ENCODE measurements at places on chromosomes 6 and 20. TPM values are rescaled to one million over a fixed set of nuclear protein-coding genes. Genes with fewer than 3 reads are reported as not detected.

Gene CCN2
- 5.5 TPM for total RNA-seq

Gene SPEF1
- not detected for total RNA-seq

Gene PNPLA1
- total RNA-seq, result not detected

Gene EXOC2
- 38.6 TPM for total RNA-seq

Gene ZBTB46
- total RNA-seq, result 1.1 TPM

Gene NUP153
- 39.6 TPM for total RNA-seq

Gene OR2B6
- not detected for total RNA-seq

Gene HAO1
- total RNA-seq, result not detected

Gene HDGFL1
- total RNA-seq, result not detected

Gene GPR6
- total RNA-seq, result not detected

Gene PI16
- total RNA-seq, result not detected

Gene PPP1R3D
- total RNA-seq, result 11.3 TPM

Gene THEMIS
- not detected for total RNA-seq

Gene AGER
- not detected for total RNA-seq

Gene GLP1R
- not detected for total RNA-seq

Gene RPP40
- total RNA-seq, result 8.6 TPM

Gene NKAPL
- total RNA-seq, result 1.4 TPM

Gene MCCD1
- not detected for total RNA-seq

Gene FAXC
- 20.6 TPM for total RNA-seq

Gene BPIFB2
- total RNA-seq, result not detected

Gene HLA-DOA
- 2.9 TPM for total RNA-seq

Gene CDH22
- total RNA-seq, result not detected

Gene MUC22
- total RNA-seq, result not detected

Gene CST1
- not detected for total RNA-seq

Gene YWHAB
- total RNA-seq, result 192 TPM

Gene CCHCR1
- total RNA-seq, result 16.7 TPM

Gene DIDO1
- 44.3 TPM for total RNA-seq

Gene SYNJ2
- total RNA-seq, result 4.4 TPM

Gene MUC21
- total RNA-seq, result not detected

Gene VWA7
- not detected for total RNA-seq

Gene SIGLEC1
- total RNA-seq, result not detected

Gene MOXD1
- total RNA-seq, result 39.3 TPM

Gene NCOA3
- total RNA-seq, result 38.7 TPM

Gene C4A
- total RNA-seq, result 0.33 TPM

Gene CST3
- total RNA-seq, result 163 TPM

Gene CLPSL2
- not detected for total RNA-seq

Gene CST4
- total RNA-seq, result not detected

Gene COL19A1
- total RNA-seq, result 14.3 TPM

Gene NT5E
- 29.6 TPM for total RNA-seq

Gene TCF21
- not detected for total RNA-seq

Gene TXLNB
- total RNA-seq, result 0.33 TPM

Gene TREML1
- not detected for total RNA-seq

Gene KCNK17
- total RNA-seq, result not detected

Gene AIG1
- 21.3 TPM for total RNA-seq

Gene BCAS1
- total RNA-seq, result under 0.01 TPM

Gene HUS1B
- total RNA-seq, result 1.1 TPM

Gene RIPPLY2
- total RNA-seq, result not detected

Gene EEF1A2
- total RNA-seq, result 0.34 TPM

Gene AK9
- total RNA-seq, result 3.7 TPM

Gene FABP7
- 69.1 TPM for total RNA-seq

Gene KHDC1L
- total RNA-seq, result not detected

Data from melanocyte of skin (primary cell).